ENCODE measurements at places on chromosomes 4 and X.

DNA sequence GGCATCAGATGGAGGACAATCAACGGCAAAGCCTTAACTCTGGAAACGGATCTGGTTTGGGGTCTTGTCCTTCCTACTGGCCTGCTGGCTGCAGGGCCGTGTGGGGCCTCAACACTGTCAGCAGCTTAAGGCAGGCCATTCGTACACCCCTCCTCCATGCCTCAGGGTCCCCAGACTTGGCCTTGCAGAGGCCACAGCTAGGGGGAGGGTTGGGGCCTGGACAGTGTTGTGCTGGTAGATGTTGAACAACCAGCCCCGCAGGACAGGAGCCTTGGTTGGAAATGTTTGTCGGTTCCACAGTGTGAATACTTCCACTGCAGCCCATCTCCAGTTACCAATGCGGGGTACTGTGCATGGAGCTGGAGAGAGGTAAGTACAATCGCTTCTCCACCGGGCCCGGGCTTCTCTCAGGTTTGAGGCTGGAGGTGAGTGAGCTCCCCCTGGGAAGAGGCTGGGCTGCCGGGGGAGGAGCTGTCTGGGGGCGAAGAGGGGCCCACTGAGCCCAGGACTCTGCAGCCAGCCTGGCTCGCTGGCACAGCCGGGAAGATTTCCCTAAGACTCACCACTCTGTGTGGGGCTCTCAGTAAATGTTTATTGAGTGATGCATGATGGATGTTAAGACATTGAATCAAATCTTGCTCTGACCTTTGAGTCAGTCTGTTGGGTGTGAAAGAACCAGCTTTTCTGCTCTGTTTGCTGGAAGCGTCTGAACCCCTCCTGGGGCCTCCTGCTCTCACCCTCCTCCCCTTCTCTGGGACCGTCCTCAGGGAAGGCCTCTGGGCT lies 19.7 kb upstream of the GPR78 start:
- no peak for DNase-seq

GRCh38 chr4:5009796-5010195 lies 9.5 kb downstream of the CYTL1 start:
- DNase-seq: no peak

DNA sequence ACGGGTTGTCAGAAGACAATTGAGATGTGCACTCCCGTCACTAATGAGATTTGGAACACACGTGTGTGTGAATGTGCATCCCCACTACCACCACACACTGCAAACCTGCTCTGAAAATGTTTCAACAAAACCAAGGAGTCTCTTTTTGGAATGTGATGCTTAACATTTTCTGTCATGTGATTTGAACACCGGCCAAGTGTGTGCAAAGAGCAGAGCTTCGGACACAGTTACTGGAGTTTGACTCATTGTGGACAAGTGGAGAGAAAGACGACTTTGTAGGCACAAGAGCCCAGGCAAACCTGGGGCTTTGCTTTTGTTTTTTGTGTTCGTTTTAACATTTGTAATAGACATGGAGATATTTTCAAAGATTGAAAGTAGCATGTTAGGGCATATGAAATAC lies 49.2 kb downstream of the CCKAR start:
- no peak for DNase-seq

DNA sequence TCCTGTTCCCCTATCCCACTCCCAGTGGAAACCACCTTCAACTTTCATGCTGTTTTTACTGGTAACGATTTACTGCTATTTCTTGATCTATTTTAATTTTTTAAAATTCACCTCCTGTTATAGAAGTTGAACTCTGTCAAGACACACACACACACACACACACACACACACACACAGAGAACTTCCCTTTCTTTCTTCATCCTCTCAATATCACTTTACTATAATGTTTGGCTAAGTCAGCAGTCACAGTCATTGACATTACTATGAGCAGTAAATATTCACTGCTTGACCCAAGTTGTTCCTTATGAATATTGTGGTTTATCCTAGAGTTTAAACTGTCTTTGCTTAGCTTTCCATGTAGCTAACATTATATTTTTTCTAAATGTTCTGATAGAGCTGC lies 24.0 kb upstream of the SGMS2 start:
- no peak for DNase-seq

GRCh38 chr4:11799196-11799595 lies 370.5 kb upstream of the HS3ST1 start:
- no peak for DNase-seq

GRCh38 chr4:157957905-157958304 lies 214.9 kb downstream of the GASK1B start:
- DNase-seq: no peak

DNA sequence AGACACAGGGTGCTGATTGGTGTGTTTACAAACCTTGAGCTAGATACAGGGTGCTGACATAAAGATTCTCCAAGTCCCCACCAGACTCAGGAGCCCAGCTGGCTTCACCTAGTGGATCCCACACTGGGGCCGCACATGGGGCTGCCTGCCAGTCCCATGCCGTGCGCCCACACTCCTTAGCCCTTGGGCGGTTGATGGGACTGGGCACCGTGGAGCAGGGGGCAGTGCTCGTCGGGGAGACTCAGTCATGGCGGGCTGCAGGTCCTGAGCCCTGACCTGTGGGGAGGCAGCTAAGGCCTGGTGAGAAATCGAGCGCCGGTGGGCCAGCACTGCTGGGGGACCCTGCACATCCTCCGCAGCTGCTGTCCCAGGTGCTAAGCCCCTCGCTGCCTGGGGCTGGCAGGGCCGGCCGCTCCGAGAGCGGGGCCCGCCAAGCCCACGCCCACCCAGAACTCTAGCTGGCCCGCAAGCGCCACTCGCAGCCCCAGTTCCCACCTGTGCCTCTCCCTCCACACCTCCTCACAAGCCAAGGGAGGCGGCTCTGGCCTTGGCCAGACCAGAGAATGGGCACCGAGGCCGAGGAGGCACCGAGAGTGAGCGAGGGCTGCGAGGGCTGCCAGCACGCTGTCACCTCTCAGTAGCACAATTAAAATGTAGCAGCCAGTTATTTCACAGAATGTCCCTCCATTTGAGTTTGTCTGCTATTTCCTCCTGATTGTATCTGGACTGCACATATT lies 76.1 kb upstream of the PNPLA4 start:
- no peak for DNase-seq

- no peak for DNase-seq
Observed at GRCh38 chrX:40570346-40571093, 10.2 kb upstream of the ATP6AP2 start.

DNA sequence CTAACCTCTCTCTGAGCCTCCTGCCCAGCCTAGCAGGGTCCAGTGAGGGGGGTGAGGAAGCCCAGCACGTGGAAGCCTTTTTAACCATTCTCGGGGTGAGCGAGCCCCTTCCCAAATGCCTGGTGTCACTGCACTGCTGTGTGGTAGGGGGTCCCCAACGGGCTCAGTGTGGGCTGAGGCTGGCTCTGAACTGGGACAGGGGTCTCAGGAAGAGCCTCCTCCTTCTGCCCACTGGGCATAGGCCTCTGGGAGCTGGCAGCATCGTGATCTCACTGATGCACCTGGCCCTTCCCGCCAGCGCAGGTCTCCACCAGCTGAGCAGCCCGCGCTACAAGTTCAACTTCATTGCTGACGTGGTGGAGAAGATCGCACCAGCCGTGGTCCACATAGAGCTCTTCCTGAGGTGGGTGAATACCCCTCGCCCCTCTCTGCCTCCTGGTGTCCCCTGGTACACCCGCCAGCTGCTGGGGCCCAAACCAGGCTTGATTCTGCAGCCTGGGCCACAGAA lies 12.6 kb downstream of the HTRA3 start:
- no peak for DNase-seq

DNA sequence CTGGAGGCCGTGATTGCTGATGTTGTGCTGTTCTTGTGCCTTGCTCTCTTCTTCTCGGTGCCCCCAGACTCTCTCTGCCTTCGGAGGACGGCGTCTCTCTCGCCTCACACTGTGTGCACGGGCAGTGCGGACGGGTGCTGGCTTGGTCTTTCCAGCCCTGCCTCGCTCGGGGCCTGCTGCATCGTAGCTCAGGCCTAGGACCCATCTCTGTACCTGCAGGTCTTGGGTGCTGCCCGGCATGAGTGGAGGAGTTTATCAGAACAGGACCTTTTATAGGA lies 18.2 kb downstream of the RGS12 start:
- DNase-seq: no peak

GRCh38 chrX:107684956-107685385 lies 56.7 kb downstream of the PRPS1 start:
- no peak for DNase-seq

DNA sequence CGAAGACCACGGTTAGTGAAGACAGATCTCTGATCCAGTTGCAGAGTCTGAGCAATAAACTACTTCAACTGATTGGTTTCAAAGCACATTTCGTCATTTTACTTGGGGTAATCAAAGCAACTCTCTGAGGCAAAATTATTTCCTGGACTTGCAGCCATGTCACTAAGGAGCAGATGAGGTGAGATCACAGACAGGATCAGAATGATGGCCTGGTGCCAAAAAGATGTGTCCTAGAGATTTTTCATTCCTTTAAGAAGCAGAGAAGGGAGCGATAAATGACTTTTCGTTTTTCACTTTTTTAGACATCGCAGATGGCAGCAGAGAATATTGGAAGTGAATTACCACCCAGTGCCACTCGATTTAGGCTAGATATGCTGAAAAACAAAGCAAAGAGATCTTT lies 83.9 kb downstream of the PTTG2 start:
- no peak for DNase-seq

GRCh38 chrX:137548261-137548660 lies 17.7 kb upstream of the ZIC3 start:
- no peak for DNase-seq

DNA sequence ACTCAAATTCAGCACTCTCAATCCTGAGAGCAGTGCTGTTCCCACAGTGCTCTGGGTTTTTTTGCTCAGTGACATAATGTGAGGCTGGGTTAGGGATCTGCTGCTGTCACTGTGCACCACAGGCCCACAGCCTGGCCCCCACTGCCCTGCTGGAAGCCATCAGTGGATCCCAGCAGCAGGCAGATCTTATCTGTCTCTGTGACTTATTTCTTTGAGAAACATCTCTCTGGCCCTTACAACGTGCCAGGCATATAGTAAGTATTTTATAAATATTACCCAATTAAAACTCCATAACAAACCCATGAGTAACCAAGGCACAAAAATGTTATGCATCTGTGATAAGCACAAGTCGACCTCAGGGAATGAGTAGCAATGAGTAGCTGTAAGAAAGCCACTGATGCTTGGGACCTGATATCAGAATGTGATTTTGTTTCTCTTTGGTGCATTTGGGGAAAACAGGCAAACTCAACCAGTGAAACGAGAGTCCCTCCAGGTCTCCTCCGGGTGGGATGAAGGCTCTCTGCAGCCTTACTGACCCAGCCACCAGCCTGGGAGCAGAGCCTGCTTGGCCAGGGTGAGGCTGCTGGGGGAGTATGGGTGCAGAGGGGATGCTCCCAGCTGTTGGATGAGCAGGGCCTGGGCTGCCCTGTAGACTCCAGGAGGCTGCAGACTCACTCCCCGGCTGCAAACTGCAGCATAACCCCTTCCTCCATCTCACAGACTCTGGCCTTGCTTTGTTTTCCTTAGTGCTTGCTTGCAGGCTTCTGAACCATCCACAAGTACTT lies 172.7 kb upstream of the LNX1 start:
- no peak for DNase-seq

- no peak for DNase-seq
Observed at GRCh38 chrX:57822818-57823217, 87.4 kb downstream of the ZXDA start.

Measured in frontal cortex (tissue), 4 donors.